ENCODE measurements at places on chromosomes 12 and 14.

DNA sequence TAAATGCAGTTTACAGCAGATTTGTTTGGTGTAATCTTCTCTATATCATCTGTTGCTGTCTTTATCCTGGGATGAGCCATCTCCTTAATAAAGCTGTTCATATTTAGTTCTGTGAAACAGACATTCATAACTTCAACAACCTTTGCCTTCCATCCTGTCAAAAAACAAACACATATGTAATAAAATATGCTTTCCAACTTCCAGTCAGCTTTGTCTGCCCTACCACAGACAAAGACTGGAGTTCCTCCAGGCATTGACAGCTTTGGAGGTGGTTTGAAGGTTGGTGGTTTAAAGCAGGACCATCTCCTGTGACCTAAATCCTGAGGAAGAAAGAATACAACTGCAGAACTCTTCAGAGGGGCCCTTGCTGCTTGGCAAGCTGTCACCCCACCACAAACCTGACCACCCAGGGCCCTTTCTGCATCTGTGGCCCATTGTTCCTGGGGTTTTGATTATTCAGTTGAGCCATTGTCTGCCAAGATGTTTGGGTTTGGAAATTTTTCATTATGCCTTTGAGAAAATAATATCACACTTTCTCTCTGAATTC is 28.2 kb upstream of the PTGR2 start:
- no peak for DNase-seq

DNA sequence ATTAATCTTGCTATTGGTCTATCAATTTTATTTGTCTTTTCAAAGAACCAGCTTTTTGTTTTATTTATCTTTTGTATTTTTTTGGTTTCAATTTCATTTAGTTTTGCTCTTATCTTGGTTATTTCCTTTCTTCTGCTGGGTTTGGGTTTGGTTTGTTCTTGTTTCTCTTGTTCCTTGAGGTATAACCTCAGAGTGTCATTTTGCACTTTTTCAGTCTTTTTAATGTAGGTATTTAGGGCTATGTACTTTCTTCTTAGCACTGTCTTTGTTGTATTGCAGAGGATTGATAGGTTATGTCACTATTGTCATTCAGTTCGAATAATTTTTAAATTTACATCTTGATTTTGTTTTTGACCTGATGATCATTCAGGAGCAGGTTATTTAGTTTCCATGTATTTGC is 92.7 kb upstream of the DCD start:
- DNase-seq, result no peak

- DNase-seq, result no peak
Measured at GRCh38 chr12:124007826-124008570, 35.0 kb downstream of the ZNF664 start.

- no peak for DNase-seq
Measured at GRCh38 chr14:69133206-69134125, 19.5 kb downstream of the DCAF5 start.

DNA sequence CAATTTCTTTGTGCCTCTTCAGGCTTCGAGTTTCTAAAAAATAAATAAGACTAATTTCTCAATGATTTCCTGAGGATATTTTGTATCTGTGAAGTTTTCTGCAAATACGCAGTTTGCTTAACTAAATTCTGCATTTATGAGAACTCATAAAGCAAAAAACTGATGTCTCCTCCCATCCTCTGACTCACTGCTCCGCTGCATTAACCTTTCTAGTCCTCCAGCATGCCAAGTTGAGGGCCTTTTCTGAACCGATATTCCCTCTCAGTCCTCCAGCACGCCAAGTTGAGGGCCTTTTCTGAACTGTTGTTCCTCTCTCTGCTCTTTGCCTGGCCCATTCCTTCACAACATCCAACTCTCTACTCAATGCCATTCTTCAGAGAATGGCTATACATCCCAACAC is 3.2 kb downstream of the IPO8 start:
- no peak for DNase-seq

Measured in NCI-H1436 (cell line).